Posterior vena cava (tissue), 2 donors: ENCODE measurements at places on chromosomes 5 and 9. TPM values are rescaled to one million over a fixed set of nuclear protein-coding genes. Genes with fewer than 3 reads are reported as not detected.

- DNase-seq: no peak
Observed at GRCh38 chr5:57696389-57696769, 213.8 kb upstream of the ACTBL2 start.

DNA sequence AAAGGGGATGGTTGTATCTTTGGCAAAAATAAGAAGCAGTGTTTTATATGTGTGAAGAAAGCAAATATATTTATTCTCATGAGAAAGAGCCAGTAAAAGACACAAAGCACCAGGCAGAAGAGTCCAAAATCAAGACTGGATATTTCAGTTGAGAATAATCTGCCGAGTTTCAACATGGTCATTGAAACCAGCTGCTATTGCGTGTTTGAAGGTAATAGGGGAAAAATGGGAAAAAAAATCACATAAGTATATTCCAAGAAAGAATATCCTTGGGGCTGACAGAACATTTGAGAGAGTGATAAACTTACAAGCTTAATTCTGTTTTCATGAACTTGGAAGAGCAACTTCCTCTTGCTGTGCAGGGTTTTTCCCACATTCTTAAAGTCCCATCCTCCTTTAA is 79.9 kb downstream of the ISOC1 start:
- no peak for DNase-seq

The CCDC180 gene
- 4.9 TPM for total RNA-seq

The ADRB2 gene
- total RNA-seq: 3.3 TPM

The DMRT2 gene
- 0.93 TPM for total RNA-seq

GRCh38 chr5:176169393-176170063 is 68.7 kb upstream of the SIMC1 start:
- no peak for DNase-seq

GRCh38 chr9:105835721-105836120 is 141.4 kb downstream of the TMEM38B start:
- no peak for DNase-seq

DNA sequence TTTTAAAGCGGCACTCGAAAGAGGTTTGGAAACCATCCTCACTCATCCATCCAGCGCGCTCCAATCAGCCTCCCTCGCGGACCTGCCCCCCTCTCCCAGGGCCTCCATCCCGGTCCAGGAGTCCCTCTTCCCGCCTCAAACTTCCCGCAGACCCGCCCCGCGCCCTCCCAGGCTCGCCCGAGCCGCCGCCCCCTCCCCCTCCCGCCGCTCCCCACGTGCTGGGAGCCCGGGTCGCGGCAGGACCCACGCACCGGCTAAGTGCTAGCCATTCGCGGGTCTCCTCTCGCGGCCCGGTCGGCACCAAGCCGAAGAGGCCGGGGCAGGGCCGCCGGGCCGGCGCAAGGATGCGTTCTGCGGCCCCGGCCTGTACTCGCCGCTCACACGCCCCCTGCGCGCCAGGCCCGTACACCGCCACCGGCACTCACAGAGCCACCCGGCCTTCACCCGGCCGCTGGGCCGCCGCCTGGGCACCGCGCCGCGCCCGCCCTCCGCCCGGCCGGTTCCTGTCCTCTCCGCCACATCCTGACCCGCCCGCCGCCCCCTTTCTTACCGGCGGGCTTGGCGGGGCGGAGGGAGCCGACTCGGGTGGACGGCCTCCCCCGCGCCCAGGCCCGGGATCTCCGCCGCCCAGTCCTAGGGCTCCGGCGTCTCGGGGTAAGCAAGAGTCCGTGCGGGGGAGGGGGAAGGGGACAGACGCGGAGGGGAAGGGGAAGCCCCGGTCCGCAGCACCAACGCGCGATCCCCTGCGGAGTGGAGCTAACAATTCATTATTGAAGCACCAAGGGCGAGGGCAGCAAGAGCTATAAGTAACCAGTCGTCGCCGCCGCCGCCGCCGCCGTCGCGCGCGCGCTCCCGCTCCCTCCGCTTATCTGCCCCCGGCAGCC is 576 bp downstream of the CHD1 start:
- peak; percentile 89 for DNase-seq

The PCDHA7 gene
- 0.19 TPM for total RNA-seq

DNA sequence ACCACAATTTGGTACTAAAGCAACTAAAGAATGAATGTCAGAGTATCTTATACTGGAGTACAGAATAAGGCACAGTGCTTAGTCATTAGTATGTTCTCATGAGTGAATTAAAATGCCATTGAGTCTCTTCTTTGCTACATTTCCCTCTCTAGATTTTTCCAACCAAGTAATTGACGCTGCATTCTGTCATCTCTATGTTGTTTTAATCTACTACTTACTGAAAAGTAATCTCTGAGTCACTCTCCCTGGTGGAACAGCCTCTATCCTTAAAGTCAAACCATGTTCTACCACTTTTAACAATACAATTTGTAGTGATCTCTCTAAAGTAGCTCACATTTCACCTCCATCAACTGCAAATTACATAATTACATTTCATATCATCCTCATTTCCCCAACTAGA is 495.1 kb downstream of the CDH18 start:
- DNase-seq: no peak

The BNC2 gene
- 76.0 TPM for total RNA-seq

DNA sequence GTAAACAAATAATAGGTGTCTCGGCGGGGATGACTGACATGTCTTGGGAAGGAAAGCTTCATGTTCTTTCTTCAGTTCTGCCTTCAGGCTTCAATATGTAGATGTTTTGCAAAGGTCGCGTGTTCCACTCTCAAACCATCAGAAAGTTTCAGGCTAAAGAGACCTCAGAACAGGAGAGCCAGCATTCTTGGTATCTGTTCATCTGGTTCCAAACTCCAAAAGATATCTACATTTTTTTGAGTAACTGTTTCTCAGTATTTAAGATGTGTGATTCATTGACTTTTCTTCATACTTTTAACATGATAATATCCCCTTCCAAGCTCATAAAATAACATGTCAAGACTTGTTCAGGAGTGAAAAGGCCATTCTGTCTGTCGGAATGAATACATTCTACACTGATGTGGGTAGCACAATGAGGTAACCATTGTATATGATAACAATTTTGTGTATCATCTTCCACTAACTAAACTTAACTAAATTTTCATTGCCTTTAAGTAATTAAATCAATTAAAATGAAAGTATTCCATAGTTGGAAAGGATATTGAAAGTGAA is 183.6 kb downstream of the CFAP90 start:
- DNase-seq: no peak

DNA sequence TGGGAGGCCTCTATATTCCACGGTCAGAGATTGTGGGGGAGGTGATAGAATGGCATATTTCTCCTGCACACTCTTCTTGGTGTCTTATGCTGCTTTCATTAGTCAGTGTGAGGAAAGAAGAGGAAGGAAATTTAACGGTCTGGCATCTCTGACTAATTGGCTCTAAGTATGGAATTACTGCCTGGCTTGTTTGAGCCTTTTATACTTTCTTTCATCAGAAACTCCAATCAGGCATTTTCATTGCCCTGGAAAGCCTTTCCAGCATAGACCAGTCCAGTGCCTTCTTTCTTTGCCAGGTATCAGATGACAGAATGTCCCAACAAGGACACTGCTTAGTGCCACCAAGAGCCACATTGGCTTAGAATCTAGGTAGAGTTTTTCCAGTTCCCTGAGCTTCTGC is 30.2 kb downstream of the CYSTM1 start:
- no peak for DNase-seq
